ENCODE measurements at places on chromosomes 7 and 10.

- DNase-seq = no peak
These were observed 1412.4 kb upstream of the CELF2 start for GRCh38 chr10:9605231-9605630.

DNA sequence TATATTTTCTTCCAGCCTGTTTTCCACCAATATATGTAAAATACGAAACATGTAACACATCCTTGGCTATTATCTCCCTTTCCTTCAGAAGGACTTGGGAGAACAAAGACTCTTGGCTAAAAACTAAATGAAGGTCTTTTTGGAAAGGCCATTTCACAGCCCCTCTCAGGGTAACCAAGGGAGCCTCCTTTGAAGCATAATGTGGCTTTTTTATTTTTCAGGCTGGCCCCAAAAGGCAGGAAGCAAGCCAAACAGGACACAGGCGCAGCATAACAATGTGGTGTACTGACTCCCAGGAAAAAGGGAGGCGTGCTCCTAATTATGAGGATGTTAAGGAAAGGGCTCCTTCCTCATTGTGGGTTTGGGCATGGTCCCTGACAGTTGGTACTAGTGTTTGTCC, 30.3 kb upstream of the CCSER2 start:
- DNase-seq = no peak

DNA sequence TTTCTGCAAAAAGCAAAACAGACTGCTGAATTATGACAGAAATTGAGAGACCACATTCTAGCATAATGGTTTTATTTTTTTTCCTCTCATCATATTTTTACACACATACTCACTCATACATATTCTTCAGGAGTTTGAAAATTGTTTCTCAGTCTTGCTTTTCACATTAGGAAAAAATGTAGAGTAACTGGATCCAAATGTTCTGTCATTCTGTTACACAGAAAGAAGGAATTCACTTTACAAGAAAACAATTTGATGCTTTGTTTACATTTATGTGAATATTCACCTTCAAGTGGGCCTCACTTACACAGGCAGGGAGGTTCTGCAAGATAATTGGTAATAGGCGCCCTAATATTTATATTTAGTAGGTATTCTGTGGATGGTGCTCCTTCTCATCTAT, 82.0 kb downstream of the ARL4A start:
- no peak for DNase-seq

GRCh38 chr10:128072046-128072445, 54.2 kb downstream of the MKI67 start:
- no peak for DNase-seq

Data from AG20443 (cell line).